ENCODE measurements at places on chromosomes 11 and 22. TPM values are rescaled to one million over a fixed set of nuclear protein-coding genes. Genes with fewer than 3 reads are reported as not detected.
A peak's percentile ranks its signal among the peaks of the same experiment; 100 is the strongest.

- peaks cover 18% of the 10 kb centered on the region for H3K36me3 ChIP-seq
- no peak overlapping the region for H3K4me3 ChIP-seq
- H3K27ac ChIP-seq, result no peak overlapping the region
- no peaks in the 10 kb centered on the region for H3K4me1 ChIP-seq
- no peaks in the 10 kb centered on the region for H3K27me3 ChIP-seq
- no peak for DNase-seq
Observed at GRCh38 chr11:46431211-46431610, 39.6 kb upstream of the CHRM4 start.

DNA sequence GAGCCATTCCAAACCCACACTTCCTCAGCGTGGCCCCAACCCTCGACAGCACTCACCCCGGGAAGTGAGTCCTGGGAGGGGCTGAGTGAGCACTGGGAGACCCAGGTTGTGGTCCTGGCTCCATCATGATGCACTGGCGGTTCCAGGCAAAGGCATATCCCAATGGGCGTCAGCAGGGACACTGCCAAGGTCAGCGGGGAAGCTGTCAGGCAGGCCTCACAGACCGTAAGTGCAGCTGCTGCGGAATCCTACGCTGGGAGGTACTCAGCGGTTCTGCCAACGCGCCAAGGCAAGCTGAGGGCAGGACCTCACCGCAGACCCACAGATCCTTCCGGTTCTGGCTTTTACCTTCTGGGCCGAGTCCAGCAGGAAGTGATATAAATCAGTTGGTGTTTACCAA lies 1.4 kb upstream of the GAL3ST1 start:
- H3K36me3 ChIP-seq, result peaks cover 52% of the 10 kb centered on the region
- H3K27me3 ChIP-seq, result no peaks in the 10 kb centered on the region
- DNase-seq, result no peak
- no peak overlapping the region for H3K4me3 ChIP-seq
- no peaks in the 10 kb centered on the region for H3K4me1 ChIP-seq

DNA sequence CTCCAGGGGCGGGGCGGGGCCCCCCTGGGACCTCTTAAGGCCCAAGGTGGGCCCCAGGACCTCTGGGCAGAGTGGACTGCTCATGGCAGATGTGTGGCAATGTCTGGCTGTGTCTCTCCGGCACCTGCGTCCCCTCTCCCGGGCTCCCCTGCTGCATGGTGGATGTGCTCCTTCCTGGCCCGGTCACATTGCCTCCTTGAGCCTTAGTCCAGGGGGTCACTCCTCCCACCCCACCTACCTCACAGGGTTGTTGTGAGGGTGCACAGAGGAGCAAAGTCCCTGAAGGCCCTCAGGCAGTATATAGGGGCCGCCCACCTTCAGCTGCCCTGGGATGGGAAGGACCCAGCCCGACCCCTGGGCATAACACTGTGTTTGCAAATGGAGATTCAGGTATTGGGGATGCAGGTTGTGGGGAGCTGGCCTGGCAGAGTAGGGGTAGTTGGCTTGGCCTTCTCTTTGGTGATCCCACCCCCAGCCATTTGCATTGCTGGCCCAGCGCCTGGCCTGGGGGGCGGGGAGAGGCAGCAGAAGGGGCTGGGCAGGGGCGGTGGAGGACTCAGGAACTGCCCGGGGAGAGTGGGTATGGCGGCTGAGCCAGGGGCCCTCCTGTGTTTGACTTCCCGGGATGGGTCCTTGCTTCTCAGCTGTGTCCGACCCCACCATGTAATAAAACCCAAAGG lies 11.3 kb downstream of the KCTD17 start:
- H3K4me1 ChIP-seq, result no peaks in the 10 kb centered on the region
- H3K4me3 ChIP-seq, result no peak overlapping the region
- no peak overlapping the region for H3K27ac ChIP-seq
- no peak for DNase-seq
- no peaks in the 10 kb centered on the region for H3K36me3 ChIP-seq

GRCh38 chr11:62574363-62575071 lies 826 bp upstream of the EEF1G start:
- H3K27ac ChIP-seq, result peak overlapping the region; percentile 90
- peak overlapping the region; percentile 47 for H3K4me3 ChIP-seq
- peaks cover 11% of the 10 kb centered on the region for H3K4me1 ChIP-seq
- peaks cover 31% of the 10 kb centered on the region for H3K36me3 ChIP-seq
- H3K27me3 ChIP-seq, result no peaks in the 10 kb centered on the region

DNA sequence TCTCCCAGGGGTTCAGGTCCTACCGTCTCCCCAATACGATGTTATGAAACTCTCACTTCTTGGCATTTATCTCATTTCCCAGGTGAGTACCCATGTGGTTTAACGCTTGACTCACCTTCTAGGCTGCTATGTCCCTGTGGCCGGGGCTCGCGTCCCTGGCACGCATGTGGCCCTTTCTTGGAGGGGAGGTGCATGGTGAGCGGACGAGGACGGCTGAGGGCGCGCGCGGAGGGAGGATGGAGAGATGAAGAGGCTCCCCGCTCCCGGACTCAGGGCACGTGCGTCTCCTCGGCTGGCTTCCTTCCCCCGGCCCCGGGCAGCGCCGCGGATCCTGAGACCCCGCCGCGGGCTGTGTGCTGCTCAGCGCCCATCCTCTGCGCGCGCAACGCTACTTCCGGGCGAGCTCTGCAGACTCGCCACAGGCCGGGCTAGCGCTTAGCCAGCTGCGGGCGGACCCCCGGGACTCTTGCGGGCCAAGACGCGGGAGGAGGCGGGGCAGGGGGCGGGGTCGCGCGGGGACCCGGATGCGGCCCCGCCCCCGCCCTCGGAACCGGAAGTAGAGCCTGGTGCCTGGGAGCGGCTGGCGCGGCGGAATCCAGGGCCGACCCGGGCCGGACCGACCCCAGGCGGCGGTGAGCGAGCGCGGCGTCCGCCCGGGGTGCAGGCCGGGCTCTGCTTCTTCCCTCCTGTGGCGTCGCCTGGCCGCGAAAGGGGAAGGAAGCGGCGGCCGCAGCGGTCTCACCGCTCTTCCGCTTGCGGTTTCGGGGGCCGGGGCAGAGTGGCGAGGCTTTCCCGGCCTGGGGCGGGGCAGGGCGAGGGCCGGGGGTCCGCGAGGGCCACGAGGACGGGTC lies at the start of gene CTTN:
Gene CTTN, plus strand, starts transcription at position 547 of the 851 bp plus-strand sequence. CDS start 8,769 bp downstream, outside the sequence.
- H3K36me3 ChIP-seq, result no peaks in the 10 kb centered on the region
- peak within 1 kb of the TSS; percentile 87 for H3K27ac ChIP-seq
- peaks cover 26% of the 10 kb centered on the region for H3K4me1 ChIP-seq
- H3K27me3 ChIP-seq, result no peaks in the 10 kb centered on the region

DNA sequence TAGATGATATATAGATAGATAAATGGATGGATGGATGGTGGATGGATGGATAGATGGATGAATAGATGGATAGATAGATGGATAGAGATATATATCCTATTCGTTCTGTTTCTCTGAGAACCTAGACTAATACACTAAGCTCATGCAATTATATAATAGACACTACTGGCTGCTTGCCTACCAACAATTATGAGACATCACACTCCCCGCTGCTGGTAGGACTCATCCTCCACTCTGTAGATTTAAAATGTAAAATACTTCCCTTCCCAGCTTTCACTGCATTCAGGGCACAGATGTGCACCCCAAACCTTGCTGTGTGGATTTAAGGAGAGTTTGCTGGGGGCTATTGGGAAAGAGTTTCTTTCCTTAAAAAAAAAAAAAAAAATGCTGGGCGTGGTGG lies 28.3 kb upstream of the RCN1 start:
- H3K36me3 ChIP-seq, result no peaks in the 10 kb centered on the region
- no peak for DNase-seq
- no peak overlapping the region for H3K4me3 ChIP-seq
- no peaks in the 10 kb centered on the region for H3K4me1 ChIP-seq
- H3K27me3 ChIP-seq, result no peaks in the 10 kb centered on the region

DNA sequence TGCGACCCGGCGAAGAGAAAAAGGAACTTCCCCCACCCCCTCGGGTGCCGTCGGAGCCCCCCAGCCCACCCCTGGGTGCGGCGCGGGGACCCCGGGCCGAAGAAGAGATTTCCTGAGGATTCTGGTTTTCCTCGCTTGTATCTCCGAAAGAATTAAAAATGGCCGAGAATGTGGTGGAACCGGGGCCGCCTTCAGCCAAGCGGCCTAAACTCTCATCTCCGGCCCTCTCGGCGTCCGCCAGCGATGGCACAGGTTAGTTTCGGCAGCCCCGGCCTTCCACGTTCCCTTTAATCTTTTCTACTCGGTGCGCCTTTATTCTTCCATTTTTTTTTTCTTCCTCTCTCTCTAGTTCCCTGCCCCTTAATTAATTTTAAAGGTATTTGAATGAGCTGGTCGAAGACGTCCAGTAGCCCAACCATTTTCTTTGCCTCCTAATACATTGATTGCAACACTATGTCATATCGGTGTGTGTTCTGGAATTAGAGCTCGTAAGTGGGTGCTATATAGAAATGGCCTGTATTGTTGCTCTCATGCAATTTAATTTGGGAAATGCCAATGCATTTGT lies 537 bp downstream of the EP300 start:
- peak overlapping the region; percentile 100 for H3K27ac ChIP-seq
- H3K36me3 ChIP-seq, result no peaks in the 10 kb centered on the region
- H3K4me3 ChIP-seq, result peak overlapping the region; percentile 98

GRCh38 chr11:66467034-66467659 lies 442 bp downstream of the PELI3 start:
- no peak overlapping the region for H3K27ac ChIP-seq
- peaks cover 9% of the 10 kb centered on the region for H3K4me1 ChIP-seq
- H3K36me3 ChIP-seq, result no peaks in the 10 kb centered on the region
- peak overlapping the region; percentile 44 for H3K4me3 ChIP-seq
- DNase-seq, result peak; percentile 41
- no peaks in the 10 kb centered on the region for H3K27me3 ChIP-seq

- no peaks in the 10 kb centered on the region for H3K27me3 ChIP-seq
- no peaks in the 10 kb centered on the region for H3K4me1 ChIP-seq
- no peak overlapping the region for H3K27ac ChIP-seq
- DNase-seq, result no peak
- no peaks in the 10 kb centered on the region for H3K36me3 ChIP-seq
- H3K4me3 ChIP-seq, result no peak overlapping the region
Observed at GRCh38 chr22:43047605-43048004, 32.7 kb upstream of the PACSIN2 start.

DNA sequence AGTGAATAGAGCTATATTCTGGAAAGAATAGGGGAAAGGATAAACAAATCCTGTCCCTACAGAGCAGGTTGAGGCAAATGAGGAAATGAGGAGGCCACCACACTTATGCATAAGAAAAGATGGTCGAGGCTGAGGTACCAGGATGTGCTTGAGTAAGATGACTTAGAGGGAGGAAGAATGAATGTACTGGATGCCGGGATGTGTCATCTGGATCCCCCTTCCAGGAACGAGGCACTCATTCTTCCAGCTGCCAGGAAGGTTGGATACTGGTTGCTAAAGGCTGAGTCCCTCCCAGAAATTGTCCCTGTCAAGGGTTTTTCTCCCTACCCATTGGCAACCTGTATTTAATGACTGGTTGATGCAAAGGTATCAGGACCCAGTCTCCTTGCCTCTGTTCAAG lies 31.1 kb upstream of the SYT9 start:
- H3K36me3 ChIP-seq, result no peaks in the 10 kb centered on the region
- no peak overlapping the region for H3K4me3 ChIP-seq
- no peak overlapping the region for H3K27ac ChIP-seq
- no peak for DNase-seq
- H3K4me1 ChIP-seq, result no peaks in the 10 kb centered on the region

GRCh38 chr11:106186630-106187029 lies 109.2 kb downstream of the AASDHPPT start:
- H3K36me3 ChIP-seq, result no peaks in the 10 kb centered on the region
- no peak overlapping the region for H3K4me3 ChIP-seq

- DNase-seq, result no peak
- no peak overlapping the region for H3K4me3 ChIP-seq
- no peak overlapping the region for H3K27ac ChIP-seq
- no peaks in the 10 kb centered on the region for H3K4me1 ChIP-seq
- no peaks in the 10 kb centered on the region for H3K36me3 ChIP-seq
- H3K27me3 ChIP-seq, result no peaks in the 10 kb centered on the region
Observed at GRCh38 chr22:26998129-26998528, 340.7 kb downstream of the MIAT start.

DNA sequence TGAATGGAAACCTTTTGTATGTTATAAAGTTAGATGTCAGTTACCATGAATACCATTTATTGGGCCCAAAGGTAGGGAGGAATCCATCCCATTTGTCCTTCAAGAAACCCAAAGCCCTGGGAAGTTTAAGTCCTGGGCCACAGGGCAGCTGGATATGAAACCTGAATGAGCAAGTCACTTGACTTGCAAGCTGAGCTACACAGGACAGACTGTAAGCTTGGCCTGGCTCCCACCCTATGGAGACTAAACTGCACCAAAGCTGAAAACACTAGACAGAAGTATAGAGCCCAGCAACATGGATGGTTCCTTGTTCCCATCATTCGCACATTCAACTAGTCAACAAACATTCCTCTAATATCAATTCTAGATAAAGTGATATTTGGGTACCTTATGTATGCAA lies 71.3 kb downstream of the KCNC1 start:
- H3K27me3 ChIP-seq, result no peaks in the 10 kb centered on the region
- H3K27ac ChIP-seq, result no peak overlapping the region
- H3K4me3 ChIP-seq, result no peak overlapping the region
- H3K4me1 ChIP-seq, result no peaks in the 10 kb centered on the region
- no peak for DNase-seq
- no peaks in the 10 kb centered on the region for H3K36me3 ChIP-seq

- H3K4me1 ChIP-seq, result no peaks in the 10 kb centered on the region
- H3K27ac ChIP-seq, result no peak overlapping the region
- H3K36me3 ChIP-seq, result no peaks in the 10 kb centered on the region
- H3K27me3 ChIP-seq, result no peaks in the 10 kb centered on the region
- H3K4me3 ChIP-seq, result no peak overlapping the region
- DNase-seq, result no peak
Observed at GRCh38 chr11:56089697-56090096, 3.4 kb upstream of the OR8I2 start.

DNA sequence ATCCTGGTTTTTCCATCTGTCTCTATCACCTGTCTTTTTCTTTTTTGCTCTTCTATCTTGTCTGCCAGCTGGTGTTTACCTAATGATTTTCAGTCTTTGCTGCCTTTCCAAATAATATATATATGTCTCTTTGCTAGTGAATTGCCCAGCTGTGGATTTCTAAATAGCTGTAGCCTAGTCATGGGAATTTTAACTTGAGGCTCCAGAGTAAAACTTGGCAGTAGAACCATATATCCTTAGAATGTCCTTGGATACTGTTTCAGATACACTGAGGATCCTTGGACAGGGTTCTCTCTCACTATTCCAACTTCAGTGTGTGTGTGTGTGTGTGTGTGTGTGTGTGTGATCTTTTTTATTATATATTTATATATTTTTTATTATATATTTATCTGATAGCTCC lies 2285.3 kb downstream of the LRRC4C start:
- no peaks in the 10 kb centered on the region for H3K36me3 ChIP-seq
- H3K4me1 ChIP-seq, result no peaks in the 10 kb centered on the region
- H3K4me3 ChIP-seq, result no peak overlapping the region
- no peak for DNase-seq
- no peak overlapping the region for H3K27ac ChIP-seq
- no peaks in the 10 kb centered on the region for H3K27me3 ChIP-seq

CCDC86 gene
- total RNA-seq, result 19.6 TPM

TRPC6 gene
- total RNA-seq, result 23.4 TPM

MS4A5 gene
- not detected for total RNA-seq

APOBEC3C gene
- 9.6 TPM for total RNA-seq

PTPN5 gene
- not detected for total RNA-seq

MICAL2 gene
- total RNA-seq, result 45.4 TPM

AMOTL1 gene
- 51.2 TPM for total RNA-seq

TIMM10 gene
- total RNA-seq, result 29.8 TPM

All from thyroid gland (tissue), 4 donors.